Choroid plexus epithelial cell (primary cell): ENCODE measurements at places on chromosomes 3 and 15.

DNA sequence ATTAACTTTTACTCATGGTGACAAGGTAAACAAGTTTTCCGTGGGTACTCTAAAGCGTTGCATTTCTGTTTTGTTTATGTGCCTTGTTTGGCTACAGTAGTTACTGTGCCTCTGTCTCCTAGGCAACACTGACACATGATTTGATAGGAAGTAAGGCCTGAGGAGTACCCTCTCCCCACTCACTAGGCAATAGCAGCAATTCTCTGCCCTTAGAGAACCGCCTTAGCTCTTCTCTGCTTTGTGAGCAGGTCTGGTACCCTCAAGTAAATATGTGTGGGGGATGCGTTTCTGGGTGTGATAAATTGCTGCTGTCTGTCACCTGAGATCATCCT lies at the start of gene IL5RA:
Gene IL5RA (minus strand): TSS at position 76 of the 332 bp plus-strand sequence. CDS start 5,390 bp downstream, outside the sequence.
- peak; percentile 9 for DNase-seq

- no peak for DNase-seq
These were observed 121.6 kb upstream of the THRB start for GRCh38 chr3:24616110-24616829.

DNA sequence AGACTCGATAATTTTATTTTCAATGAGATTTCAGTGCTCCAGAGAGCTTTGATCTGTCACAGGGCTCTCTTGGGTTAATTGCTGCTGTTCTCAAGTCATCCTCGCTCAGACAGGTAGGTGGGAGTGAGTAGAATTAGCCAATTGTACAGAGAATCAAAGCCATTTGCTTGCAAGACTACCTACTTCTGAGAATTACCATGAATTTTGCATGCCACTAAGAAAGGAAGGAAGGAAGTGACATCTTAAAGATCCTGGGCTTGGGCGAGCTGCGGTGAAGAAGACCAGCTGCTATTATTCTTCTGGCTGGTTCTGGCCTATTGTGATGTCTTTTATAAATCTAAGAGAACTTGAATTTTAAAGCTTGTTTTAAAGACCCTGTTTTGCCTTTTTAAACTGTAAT lies 154.1 kb upstream of the LPP start:
- no peak for DNase-seq

- DNase-seq = no peak
These were observed 195.5 kb upstream of the TMC3 start for GRCh38 chr15:81569286-81570080.

- peak; percentile 2 for DNase-seq
These were observed 372.1 kb downstream of the ROBO2 start for GRCh38 chr3:77412021-77412438.

DNA sequence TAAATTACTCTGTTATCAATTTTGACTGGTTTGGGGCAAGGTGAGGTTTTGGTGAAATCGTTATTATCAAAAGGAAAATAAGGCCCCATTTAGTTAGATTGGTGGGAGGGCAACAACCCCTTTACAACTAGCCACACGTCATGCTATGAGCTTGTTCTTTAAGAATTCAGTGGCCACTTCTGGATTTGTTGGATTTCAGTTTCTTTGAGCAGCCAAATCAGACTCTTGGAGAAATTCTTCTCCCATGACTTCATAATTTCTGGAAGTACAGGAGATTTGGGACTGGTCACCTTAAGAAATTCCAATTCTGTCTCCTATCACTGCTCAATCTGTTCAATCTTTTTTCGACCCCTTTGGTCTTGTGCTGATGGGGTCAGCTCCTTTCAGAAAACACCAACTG lies 14.8 kb upstream of the WNT5A start:
- no peak for DNase-seq

DNA sequence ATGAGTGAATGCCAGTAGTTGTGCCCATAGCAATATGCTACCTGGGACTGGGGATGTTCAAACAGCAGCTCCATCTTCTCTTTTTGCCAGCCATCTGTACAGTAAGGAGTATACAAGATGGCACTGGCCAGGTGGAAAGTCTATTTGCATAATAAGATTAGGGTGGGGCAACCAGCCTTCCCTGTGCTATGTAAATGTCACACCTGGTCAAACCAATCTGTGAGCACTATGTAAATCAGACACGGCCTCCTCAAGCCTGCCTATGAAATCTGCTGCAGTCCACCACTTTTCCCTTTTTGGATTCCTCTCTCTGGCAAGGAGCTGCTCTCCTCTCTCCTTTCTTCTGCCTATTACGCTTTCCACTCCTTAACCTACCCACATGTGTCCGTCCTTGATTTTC lies 53.0 kb downstream of the C3orf80 start:
- DNase-seq = no peak

GRCh38 chr3:45515999-45516725 lies 78.4 kb upstream of the LIMD1 start:
- DNase-seq = no peak

GRCh38 chr3:49759226-49759625 lies 27.1 kb downstream of the IP6K1 start:
- DNase-seq = no peak

GRCh38 chr15:101176625-101177024 lies 75.2 kb downstream of the CHSY1 start:
- DNase-seq = peak; percentile 73

DNA sequence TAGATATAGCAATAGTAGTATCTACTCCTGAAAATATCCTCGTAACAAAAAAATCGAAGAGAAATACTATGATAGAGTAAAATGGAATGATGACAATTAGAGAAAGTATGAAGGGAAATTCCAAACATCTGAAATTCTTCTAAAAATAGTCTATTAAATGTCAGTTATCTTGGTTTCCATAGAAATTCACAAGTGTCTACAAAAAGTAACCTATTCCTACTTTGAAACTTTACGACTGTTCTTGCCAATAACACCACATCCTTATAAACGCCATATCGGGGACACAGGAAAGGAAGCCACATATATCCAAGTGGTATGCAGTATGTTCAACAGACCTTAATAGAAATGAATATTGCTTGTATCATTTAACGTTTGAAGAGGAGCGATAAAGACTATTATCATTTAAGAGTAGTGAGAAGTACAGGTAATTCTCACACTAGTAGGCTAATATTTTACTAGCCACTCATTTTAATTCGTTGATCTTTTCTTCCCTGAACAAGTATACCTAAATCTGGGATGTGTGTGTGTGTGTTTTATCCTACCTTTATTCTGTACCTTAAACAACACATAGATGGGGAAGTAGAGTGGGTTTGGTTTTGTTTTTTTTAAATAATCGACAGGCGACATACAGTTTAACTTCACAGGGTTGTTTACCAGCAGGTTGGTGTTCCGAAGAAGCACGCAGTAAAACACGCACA lies 1.2 kb downstream of the GPR176 start:
- DNase-seq = peak; percentile 87

GRCh38 chr3:124751501-124751900 lies 21.2 kb downstream of the UMPS start:
- DNase-seq = no peak
